ENCODE measurements at places on chromosomes 6 and 20.

DNA sequence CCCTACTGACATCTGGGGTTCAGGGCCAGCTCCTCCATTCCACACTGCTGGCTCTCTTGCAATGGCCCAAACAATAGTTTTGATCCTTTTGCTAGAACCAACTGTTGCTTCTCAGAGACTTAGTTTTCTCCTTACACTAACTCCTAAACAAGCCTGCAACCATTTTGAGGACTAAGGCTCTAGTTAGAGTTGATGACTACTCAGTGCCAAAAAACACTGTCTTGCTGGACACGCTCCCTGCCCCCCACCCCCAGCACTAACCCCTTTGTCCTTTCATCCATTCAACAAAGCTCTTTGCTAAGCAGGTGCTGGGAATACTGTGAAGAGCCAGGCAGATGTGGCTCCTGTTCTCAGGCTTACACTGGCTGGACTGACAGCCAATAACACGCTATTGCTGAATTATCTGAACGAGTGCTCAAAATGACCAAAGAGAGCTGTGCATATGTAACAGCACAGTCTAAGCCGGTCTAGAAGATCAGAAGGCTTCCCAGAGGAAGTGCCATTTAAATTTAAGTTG, 17.6 kb downstream of the GCLC start:
- DNase-seq, result no peak

DNA sequence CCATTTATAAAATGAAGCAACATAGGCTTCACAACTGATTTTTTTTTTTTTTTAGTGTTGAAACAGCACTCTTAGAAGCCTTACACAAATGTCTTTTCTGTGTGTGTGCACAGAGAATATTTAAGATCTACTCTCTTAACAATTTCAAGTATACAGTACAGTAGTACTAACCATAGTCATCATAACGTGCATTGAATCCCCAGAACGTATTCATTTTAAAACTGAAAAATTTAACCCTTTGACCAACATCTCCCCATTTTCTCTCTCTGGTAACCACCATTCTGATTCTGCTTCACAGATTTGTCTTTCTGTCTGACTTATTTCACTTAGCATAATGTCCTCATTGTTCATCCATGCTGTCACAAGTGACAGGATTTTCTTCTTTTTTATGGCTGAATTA, 475.6 kb downstream of the RFPL4B start:
- DNase-seq, result no peak

- peak; percentile 7 for DNase-seq
These were observed 11.1 kb downstream of the TOX2 start for GRCh38 chr20:43925801-43926200.

- DNase-seq, result no peak
These were observed 126.1 kb downstream of the TFAP2C start for GRCh38 chr20:56755201-56755600.

GRCh38 chr6:135537741-135538301, 40.3 kb upstream of the AHI1 start:
- no peak for DNase-seq

DNA sequence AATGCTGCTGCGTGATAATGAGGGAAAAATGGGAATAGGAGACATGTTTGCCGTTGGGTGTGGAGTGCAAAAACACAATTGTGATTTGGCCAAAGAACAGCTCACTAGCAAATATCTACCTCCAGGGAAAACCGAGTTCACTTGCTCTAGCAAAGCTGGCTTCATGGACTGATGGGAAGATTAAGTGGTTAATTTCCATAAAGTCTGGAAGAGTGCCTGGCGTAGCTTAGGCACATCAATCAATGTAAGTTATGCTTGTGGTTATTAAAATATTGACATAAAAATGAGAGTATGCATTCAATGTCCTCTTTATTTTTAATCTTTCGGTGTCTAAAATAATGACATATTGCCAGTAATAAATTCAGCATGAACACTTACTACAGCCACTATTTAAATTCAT, 267.5 kb downstream of the SMOC2 start:
- DNase-seq, result no peak

- DNase-seq, result no peak
These were observed 117.3 kb downstream of the OPRM1 start for GRCh38 chr6:154156135-154156896.

DNA sequence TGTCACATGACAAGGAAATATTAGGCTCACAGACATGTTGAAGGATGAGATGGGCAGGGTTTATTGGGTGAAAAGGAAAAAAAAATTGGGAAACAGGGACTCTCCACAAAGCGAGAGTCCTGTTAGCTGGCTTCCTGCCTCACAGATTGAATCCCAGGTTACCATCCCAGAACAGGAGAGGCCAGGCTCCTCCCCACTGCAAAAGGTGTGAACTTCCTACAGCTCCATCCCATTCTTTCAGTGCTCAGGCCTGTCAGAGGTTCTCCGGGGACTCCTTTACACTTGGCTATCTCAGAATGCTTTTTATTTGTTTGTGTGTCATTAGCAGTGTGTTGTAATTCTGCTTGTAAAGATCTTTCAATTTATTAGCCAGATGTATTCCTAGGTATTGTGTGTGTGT, 115.1 kb downstream of the ADTRP start:
- no peak for DNase-seq

DNA sequence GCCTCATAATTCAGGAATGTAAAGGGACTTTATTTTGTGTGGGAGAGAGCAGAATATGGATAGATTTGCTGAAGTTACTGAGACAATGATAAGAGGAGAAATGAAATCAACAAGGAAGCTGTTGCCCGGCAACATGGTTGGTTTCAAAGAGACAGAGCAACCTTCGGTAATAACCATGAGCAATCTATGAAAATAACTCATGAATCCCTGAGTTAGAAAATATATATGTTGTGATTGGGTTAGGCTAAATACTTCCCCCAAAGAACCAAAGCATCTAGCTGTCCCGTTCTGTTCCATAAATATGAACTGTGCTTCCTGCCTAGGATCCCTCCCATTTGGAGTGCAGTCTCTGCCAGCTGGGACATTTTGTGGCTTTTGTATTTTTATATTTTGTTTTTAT, 23.1 kb downstream of the SERPINB1 start:
- DNase-seq, result no peak

GRCh38 chr6:34688956-34689355, 7.6 kb downstream of the ILRUN start:
- no peak for DNase-seq
